ENCODE measurements at places on chromosomes 1 and 21. TPM values are rescaled to one million over a fixed set of nuclear protein-coding genes. Genes with fewer than 3 reads are reported as not detected.

DNA sequence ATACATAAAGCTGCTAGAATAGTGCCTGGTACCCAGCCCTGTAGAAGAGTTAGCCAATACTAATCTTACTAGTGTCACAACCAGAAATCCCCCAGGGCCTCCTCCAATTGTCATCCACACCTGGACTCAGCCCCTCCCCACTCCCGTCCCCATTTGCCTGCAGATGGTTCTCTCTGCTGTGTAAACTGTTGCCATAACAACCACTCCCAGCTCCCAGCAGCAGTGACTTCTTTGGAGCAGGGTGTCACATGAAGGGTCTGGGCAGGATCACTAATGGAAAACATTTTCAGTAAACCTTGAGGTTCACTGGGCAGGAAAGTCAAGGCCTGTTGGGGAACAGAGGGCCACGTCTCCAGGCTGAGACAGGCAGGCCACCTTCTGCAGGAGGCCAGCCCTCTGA, 126.0 kb upstream of the IPO9 start:
- DNase-seq = no peak

PDZK1 gene
- total RNA-seq = not detected

DNA sequence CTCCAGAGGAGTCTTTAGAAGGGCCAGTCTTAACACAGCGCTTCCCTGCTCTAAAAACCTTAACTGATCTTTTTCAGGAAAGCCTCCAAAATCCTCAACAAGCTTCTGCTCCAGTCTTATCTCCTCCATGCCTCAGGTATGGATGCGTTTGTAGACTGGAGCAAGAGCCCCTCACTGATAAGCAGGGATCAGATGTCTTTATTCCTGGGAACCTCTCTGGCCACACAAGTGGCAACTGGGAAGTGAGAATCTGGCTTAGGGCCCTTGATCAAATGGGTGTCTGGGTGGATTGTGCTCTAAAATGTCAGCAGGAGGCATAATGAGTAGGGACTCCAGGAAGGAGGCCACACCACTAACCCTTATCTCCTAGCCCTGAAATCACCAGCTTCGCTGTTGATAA, 1.4 kb downstream of the ZBTB8A start:
- DNase-seq = no peak

DNA sequence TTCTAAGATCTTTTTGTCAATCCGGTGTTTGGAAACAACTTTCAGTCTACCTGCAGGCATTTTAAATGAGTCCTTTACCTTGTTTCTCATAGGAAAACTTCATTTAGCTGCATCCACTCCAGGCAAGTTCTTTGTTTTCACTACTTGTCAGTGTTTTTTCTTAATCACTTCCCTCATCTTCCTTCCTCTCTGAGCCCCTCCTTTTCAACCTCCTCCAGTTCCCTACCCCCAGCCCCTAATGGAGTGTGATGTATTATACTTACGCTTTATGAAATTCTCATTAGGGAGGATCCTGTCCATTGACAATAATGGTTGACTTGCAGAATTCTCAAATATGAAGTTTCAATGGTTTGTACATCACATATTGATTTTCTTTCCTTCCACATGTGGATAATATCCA, 62.5 kb upstream of the BACH1 start:
- DNase-seq = no peak

- no peak for DNase-seq
These were observed 28.0 kb upstream of the DIPK1A start for GRCh38 chr1:92989253-92989652.

DNA sequence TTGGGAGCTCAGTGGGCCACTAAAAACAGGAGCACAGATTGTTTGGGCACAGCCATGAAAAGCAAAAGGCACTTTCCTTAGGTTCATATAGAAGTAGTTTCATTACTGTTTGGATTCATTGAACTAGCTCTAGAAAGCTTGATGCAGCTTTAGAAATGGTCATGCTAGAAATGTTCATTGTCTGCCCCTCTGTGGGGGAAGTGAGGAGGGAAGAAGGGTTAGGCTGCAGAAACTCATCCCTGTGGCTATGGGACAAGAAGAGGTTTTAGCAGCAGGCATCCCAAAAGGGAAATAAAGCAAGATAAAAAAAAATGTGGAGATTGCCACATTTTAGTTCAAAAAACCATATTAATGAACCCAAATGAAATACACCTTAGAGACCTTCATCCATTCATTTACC, 359.6 kb upstream of the PTBP2 start:
- no peak for DNase-seq

GRCh38 chr1:233282582-233282886, 13.0 kb downstream of the PCNX2 start:
- no peak for DNase-seq

SPATA21 gene
- total RNA-seq = not detected

TEDDM1 gene
- not detected for total RNA-seq

DNA sequence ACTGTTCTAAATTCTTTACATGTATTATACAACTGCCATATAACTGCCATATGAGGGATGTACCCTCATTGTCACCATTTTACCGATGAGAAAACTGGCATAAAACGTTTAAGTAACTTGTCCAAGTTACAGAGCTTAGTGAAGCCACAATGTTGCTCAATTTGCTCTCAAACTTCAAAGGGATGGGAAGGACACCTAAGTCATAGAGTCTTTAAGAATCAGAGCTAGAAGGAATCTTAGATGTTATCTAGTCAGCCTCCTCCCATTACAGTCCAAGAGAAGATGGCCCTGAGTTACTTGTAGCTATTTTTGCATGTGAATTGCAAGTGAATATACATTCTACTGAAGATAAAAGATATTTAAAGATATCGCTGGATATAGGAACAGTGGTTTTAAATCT, 31.7 kb downstream of the SELL start:
- DNase-seq = no peak

DNA sequence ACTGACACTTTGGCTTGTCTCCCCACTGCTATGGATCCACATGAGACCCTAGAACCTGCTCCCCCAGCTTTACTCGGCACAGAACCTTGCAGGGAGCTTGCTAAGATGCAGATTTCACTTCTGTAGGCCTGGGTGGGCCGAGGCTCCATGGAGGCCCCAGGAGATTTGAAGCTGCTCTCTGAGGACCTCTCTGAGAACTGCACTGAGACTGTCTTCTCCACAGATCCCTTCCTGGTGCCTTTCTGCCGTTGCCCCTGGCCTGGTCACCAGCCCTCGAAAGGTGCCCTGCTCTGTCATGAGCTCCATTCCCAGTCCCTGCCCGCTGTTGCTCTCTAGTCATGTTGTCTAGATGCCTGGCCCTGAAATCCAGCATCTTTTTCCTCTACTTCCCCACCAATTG, 588.4 kb downstream of the AJAP1 start:
- DNase-seq = no peak

GRCh38 chr1:64965366-64966157, 787 bp downstream of the JAK1 start:
- DNase-seq = peak; percentile 80

DNA sequence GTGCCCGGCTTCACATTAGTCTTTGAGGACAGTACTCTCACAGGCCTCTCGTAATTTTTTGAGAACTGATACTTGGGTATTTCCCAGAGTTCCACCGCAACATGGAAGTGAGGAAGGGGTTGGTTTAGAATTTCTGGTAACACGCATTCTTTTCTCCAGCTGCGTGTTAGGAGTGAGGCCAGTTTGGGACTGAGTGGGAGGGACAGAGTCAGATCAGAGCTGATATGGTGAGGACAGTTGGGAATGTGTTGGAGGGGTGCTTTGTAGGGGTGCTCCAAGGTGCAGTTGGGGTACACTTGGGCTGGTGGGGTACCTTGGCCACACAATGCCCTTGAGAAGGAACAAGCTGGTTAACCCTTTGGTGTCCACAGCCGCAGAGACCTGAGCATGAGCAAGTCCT, 6.7 kb downstream of the FBXO6 start:
- DNase-seq = no peak

GRCh38 chr1:117104986-117105385, 16.6 kb downstream of the TRIM45 start:
- no peak for DNase-seq

FCGR2B gene
- total RNA-seq = not detected

DNA sequence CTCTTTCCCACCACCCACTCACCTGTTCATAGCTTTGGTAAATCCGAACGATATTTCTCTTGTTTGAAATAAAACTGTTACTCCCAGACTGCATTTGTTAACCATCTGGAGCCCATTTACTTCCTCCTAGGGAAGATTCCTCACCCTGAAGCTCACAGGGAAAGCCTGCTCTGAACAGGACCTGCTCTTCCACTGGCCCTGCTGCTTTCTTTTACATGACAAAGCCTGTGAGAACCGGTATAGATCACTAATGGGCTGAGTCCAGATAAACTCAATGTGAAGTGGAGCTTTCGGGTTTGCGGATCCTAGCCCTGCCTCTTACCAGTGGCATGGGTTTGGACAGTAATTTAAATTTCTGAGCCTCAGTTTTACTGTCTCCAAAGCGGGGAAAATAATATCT, 45.2 kb downstream of the FAM163A start:
- DNase-seq = no peak

- no peak for DNase-seq
These were observed 20.1 kb downstream of the PRKACB start for GRCh38 chr1:84164161-84164560.

GRCh38 chr1:91024481-91025119, 2.8 kb upstream of the ZNF644 start:
- DNase-seq = no peak

PM20D1 gene
- 0.55 TPM for total RNA-seq

DNA sequence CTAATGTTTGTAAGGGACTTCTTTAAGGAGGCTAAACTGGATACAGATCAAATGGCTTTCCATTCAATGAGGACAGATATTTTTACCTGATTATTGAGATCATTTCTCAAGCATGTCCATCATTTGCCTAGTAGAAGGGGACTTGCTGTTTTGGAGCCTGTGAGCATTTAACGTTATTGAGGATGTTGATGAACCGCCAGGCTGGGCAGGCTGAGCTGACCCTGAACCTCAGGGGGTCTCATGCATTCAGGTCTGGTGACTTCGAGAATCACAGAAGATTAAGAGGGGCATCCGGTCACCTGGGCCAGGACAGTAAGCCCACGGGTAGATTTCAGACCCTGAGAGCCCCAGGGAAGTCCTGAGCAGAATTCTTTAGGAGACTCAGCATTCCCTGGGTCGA, 63.1 kb downstream of the BACE2 start:
- no peak for DNase-seq

DNA sequence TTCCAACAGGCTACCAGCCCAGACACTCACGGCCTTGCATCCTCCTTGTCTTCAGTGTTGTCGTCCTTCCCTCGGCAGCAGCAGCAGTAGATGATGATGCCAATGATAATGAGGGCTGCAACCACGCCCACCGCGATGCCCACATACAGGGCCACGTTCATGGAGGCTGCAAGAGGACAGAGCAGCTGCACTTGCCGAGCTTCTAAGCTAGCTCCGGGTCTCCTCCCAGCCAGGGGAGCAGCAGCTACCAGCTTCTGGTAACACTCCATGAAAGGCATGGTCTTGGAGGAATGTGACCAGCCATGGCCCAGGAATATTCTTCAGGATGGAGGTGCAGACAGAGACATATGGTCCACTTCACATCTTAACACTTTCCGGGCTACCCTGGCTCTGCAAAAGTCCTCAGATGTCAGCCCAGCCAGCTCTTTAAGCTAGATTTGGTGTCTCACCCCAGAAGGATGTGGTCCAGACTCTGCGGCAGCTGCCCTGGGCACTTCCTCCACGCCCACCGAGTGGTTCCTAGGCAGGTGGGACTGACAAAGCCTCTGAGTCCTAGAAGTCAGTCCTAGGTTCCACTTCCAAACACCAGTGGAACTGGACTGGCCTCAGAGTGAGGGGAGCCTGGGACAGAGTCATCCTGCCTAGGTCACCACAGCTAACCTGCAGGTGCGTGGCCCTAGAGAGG, 35.1 kb downstream of the GPA33 start:
- no peak for DNase-seq

GRCh38 chr1:66532798-66533783, 862 bp upstream of the SGIP1 start:
- DNase-seq = peak; percentile 22

Data from activated CD4-positive, alpha-beta memory T cell treated with anti-CD3 and anti-CD28 coated beads for 36 hours (primary cell).